ENCODE measurements at places on chromosomes 7 and 10. TPM values are rescaled to one million over a fixed set of nuclear protein-coding genes. Genes with fewer than 3 reads are reported as not detected.

Gene SLC29A4
- 21.6 TPM for total RNA-seq

DNA sequence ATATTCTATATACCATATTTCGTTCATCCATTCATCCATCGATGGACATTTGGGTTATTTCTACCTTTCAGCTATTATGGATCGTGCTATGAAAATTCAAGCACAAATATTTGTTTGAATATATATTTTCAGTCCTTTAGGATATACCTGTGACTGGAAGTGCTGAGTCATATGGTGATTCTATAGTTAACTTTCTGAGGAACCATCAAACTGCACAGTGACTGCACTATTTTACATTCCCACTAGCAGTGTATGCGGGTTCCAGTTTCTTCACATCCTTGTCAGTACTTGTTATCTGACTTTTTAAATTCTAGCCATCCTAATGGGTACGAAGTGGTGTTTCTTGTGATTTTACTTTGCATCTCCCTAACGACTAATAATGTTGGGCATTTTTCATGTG lies 104.0 kb downstream of the MAPK8 start:
- no peak overlapping the region for H3K4me3 ChIP-seq
- H3K36me3 ChIP-seq, result no peaks in the 10 kb centered on the region
- H3K4me1 ChIP-seq, result no peaks in the 10 kb centered on the region
- no peak overlapping the region for H3K27ac ChIP-seq
- no peaks in the 10 kb centered on the region for H3K27me3 ChIP-seq
- no peak for DNase-seq

Gene CFAP46
- total RNA-seq, result not detected

- peaks cover 41% of the 10 kb centered on the region for H3K4me1 ChIP-seq
- no peak overlapping the region for H3K4me3 ChIP-seq
- H3K36me3 ChIP-seq, result no peaks in the 10 kb centered on the region
- no peaks in the 10 kb centered on the region for H3K27me3 ChIP-seq
Measured at GRCh38 chr10:89275383-89275782, 23.8 kb upstream of the LIPA start.

- no peak overlapping the region for H3K4me3 ChIP-seq
- no peak for DNase-seq
- no peaks in the 10 kb centered on the region for H3K4me1 ChIP-seq
- no peaks in the 10 kb centered on the region for H3K27me3 ChIP-seq
- no peak overlapping the region for H3K27ac ChIP-seq
- H3K36me3 ChIP-seq, result no peaks in the 10 kb centered on the region
Measured at GRCh38 chr7:25303281-25304181, 75.2 kb upstream of the NPVF start.

Gene MBL2
- not detected for total RNA-seq

Gene CHST3
- total RNA-seq, result 4.8 TPM

Gene ZNF488
- not detected for total RNA-seq

Gene ADAMTS14
- 0.16 TPM for total RNA-seq
